ENCODE measurements at places on chromosomes 11 and 22.

DNA sequence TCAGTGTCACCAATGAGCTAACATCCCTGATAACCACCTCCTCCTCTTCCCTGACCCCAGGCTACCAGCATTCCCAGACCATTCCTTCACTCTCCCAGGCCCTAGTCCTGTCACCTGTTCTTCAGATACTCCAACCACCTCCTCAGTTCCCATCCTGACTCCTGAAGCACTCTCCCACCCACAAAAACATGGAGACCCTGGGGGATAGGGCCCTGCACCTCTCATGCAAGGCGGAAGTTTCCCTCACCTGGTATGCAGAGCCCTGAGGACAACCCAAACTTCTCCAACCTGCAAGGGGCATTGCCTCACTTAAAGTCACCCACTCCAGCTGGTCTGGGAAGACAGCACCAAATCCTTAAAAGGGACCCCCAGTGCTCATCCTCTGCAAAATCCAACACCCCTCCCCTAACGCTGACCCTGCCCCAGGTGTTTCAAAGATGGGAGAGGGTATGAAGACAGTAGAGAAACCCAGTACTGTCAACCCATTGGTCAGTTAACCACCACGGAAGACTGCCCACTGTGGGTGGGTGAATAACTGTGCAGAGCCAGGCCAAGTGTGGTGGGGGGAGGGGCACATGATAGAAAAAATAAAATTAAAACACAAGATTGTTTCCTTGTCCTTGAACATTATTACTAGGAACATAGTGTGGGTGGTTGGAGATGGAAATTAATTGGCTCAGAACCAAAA, 1.4 kb downstream of the TNKS1BP1 start:
- DNase-seq, result no peak

DNA sequence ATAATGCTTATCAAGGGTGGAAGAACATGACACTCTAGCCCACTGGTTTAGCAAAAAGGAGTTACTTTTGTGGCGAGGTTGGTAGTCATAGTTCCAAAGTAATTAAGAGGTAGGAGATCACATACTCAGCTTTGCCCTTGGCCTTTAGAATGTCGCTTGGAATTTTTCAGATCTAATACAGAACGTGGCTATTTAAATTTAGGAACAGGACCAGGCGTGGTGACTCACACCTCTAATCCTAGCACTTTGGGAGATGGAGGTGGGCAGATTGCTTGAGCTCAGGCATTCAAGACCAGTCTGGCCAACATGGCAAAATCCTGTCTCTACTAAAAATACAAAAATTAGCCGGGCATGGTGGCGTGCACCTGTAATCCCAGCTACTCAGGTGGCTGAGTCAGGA, 26.1 kb upstream of the ZNRF3 start:
- no peak for DNase-seq

GRCh38 chr22:31005535-31005934, 36.5 kb downstream of the TUG1 start:
- DNase-seq, result no peak

- DNase-seq, result no peak
Measured at GRCh38 chr11:113572136-113572735, 97.0 kb upstream of the DRD2 start.

GRCh38 chr11:119694334-119694733, 34.7 kb downstream of the NECTIN1 start:
- DNase-seq, result no peak

DNA sequence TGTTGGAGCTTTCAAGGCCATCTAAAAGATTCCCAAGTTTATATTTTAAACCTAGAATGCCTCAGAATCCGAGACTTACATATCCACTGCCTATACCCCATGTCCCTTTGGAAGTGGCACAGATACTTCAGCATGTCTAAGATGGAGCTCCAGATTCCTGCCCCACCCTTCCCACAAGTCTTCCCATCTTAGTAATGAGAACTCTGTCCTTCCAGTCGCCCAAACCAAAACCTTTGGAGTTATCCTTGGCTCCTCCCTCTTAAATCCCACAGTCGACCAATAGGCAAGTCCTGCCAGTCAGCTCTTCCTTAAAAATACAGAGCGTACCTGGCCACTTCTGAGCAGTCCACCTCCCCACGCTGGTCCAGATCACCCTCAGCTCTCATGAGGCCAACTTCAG, 4.3 kb downstream of the POLD4 start:
- DNase-seq, result no peak

All from nephron progenitor cell (in vitro differentiated cells).